CD4-positive, alpha-beta T cell treated with Interleukin-15 for 4 hours (primary cell): ENCODE measurements at places on chromosomes 3 and 15.

DNA sequence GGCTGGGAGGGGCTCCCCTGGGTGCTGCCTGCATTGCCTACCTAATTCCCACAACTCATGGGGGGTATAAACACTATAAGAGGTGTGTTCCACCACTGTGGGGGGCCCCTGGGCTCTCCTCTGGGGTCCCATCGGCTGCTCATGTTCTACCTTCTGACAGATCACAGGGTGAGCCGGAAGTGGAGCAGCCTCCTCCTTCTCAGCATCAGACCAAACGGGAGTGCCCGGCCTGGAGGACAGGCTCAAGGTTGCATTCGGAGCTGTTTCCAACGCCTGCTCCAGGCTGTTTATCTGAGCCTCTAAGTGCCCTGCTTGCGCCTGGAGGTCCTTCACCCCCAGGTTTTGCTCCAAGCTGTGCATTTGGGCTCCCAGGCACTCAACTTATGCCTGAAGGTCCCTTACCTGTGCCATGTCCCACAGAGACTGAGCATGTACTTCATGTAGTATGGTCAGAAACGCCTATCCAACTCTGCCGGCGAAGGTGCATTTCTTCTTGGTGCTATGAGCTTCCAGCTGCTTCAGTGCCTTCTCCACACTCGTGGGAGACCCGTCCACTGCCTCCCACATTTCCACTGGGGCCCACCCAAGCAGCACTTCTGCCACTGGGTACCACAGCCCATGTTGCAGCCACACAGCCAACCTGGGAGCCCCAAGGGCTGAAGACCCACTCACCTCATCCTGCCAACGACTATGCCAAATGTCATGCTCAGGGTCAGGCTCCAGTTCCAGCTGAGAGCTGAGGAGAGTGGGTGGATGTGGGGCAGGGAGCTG, 232.1 kb downstream of the IGSF11 start:
- DNase-seq: no peak

DNA sequence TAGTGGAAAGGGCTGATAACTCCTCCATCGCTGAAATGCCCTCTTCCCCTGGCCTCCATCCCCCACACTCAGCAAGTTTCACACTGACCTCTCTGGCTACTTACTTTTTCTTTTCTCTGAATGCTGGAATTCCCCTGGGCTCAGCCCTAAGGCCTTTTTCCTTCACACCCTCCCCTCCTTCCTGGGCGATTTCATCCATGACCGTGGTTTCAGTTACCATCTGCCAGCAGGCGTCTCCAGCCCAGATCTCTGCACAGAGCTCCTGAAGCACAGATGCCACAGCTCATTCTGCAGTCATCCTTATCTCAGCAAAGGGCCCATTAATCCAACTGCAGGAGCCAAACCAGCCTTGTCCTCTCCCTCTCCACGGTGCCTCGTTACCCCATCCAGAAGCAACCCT, 114.0 kb downstream of the RFTN1 start:
- no peak for DNase-seq

GRCh38 chr3:78476076-78476475, 1291.7 kb downstream of the ROBO1 start:
- DNase-seq: no peak

GRCh38 chr3:173275740-173276139, 121.8 kb upstream of the NLGN1 start:
- DNase-seq: no peak

DNA sequence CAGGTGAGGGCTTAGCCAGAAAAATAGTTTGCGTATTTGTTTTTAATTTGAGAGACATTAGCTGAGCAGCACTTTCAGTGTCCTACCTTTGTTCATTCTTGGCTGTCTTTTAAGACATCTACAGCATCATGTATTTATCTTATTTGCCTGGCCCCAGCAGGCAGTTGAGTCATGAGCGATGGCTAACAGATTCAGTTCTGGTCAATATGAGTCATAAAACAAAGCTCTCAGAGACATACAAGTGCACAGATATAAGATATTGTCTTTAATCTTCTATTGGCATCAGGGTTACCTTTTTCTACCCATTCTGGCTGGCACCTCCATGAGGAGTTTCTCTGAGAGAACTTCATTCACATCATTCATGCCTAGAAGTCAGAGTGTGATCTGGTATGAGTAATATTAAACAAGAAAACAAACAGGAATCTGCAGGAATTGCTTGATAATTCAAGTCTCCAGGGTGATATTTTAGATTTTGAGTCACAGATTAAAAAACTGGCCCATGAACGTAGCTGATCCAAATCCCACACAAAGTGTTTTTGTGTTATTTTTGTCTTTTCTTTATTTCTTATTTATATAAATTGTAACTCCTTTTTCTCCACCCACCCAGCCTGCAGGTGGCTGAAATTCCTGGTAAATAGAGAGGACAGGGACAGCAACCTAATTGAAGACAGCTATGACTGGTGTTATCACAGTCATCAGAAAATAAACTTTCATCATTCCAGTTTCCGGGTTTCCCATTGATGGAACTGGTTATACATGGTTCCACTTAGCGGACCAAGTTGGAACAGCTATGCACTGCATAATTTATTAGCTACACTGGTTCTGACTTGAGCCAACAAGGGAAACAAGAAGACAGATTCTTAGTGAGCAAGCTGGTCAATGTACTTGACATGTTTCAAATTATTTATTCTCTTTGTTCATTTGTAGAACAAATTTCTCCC, 47.3 kb downstream of the PLSCR2 start:
- no peak for DNase-seq
